Thymus (tissue), 14 donors: ENCODE measurements at places on chromosomes 6 and 20. TPM values are rescaled to one million over a fixed set of nuclear protein-coding genes. Genes with fewer than 3 reads are reported as not detected.
A peak's percentile ranks its signal among the peaks of the same experiment; 100 is the strongest.

DNA sequence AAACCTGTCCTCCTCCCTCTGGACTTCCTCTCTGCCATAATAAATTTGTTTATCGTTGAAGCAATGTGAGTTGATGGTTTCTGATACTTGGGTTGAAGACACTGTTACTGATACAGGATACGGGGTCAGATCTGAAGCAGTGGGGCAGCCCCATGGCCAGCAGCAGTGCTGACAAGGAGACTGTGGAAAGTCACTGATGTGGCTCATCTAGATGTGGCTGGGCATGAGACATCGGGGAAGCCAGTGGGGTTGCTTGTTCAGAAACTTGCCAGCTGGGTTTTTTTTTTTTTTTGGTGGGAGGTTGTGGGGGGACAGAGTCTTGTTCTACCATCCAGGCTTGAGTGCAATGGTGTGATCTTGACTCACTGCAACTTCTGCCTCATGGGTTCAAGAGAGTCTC lies 2.6 kb upstream of the BPI start:
- no peak for DNase-seq

The C20orf141 gene
- not detected for total RNA-seq

The C4B gene
- 47.4 TPM for total RNA-seq

The ANKRD66 gene
- total RNA-seq: 0.05 TPM

The SYCP2L gene
- 0.99 TPM for total RNA-seq

The DEF6 gene
- 75.7 TPM for total RNA-seq

The TEAD3 gene
- 1.1 TPM for total RNA-seq

DNA sequence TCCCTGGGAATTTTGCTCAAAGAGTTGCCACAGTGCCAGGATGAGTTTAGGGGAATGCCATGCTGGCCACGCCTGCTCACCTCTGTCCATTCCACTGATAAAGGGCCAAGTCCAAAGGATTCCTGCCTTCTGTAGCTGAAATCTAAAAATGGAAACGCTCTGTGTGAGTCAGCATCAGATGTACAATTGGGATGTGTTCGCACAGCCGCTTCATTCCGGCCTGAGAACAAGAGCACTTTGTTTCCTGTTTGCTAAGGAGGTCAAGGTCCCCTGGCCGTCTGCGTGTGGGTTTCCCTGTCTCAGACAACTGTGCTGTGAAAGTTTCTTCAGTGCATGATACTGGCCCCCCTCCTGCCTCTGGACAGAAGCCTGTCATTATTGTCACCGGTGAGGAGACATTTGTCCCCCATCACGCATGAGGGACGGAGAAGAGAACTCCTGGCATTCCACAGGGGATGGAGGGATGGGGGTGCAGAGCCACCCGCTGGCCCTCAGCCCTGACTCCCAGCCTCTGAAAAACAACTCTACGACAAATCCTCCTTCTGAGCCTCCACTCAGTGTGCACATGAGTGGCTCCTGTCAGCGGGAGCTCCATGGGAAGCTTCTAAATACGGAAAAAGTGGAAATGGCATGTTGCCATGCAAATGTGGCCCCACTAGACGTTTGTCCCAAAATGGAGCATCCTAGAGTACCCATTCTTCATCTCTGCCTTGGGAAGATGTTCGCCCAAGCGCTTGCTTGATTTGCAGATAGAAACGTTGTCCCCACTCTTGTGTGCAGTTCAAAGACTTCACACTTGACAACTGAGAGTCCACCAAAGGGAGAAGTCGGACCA lies 143.5 kb upstream of the AFDN start:
- DNase-seq: no peak

DNA sequence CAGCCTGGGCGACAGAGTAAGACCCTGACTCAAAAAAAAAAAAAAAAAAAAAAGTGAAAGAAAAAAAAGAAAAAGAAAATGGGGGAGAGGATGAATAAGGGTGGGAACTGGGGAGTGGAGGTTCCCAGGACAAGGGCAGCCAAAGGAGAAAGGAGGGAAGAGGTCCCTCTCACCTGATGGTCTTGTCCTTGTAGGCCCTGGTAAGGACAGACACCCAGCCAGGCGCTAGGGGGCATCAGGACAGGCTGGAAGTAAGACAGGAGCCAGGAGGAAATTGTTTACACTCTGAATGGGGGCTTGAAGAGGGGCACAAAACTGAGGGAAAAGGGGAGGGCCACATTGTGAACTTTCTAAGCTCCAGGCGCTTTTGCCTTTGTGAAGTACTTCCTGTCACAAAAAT lies 2.3 kb upstream of the ALDH5A1 start:
- no peak for DNase-seq

GRCh38 chr20:48159145-48160008 lies 374.1 kb upstream of the SULF2 start:
- no peak for DNase-seq

GRCh38 chr20:47620808-47621805 lies 119.4 kb downstream of the NCOA3 start:
- peak; percentile 40 for DNase-seq

GRCh38 chr6:38305995-38306681 lies 333.6 kb downstream of the BTBD9 start:
- no peak for DNase-seq

The CDSN gene
- 0.05 TPM for total RNA-seq

The CYP21A2 gene
- total RNA-seq: 0.24 TPM

- no peak for DNase-seq
These were observed 67.7 kb upstream of the ZFP64 start for GRCh38 chr20:52259295-52259694.

GRCh38 chr6:126030045-126030444 lies 43.7 kb downstream of the TRMT11 start:
- DNase-seq: no peak

The RSPO4 gene
- total RNA-seq: not detected

The CST4 gene
- 0.80 TPM for total RNA-seq

- DNase-seq: no peak
These were observed 23.5 kb upstream of the CTNNBL1 start for GRCh38 chr20:37670351-37670791.

- DNase-seq: no peak
These were observed 10.7 kb downstream of the PTPRA start for GRCh38 chr20:2883726-2884637.

DNA sequence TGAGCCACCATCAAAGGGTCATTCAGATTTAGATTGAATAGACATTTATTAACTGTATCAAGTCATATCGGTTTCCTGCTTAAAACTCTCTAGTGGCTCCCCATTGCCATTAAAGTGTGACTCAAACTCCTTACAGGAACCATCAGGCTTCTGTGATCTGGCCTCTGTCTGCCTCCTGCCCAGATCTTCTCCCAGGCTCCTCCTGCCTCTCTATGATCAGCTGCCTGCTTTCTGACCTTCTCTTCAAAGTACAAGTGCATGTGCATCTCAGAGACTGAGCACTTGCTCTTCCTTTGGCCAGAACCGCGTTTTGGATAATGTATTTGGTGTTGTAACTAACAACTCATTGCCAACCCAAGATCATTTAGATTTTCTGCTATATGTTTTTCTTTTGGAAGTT lies 52.7 kb downstream of the IL20RA start:
- no peak for DNase-seq

DNA sequence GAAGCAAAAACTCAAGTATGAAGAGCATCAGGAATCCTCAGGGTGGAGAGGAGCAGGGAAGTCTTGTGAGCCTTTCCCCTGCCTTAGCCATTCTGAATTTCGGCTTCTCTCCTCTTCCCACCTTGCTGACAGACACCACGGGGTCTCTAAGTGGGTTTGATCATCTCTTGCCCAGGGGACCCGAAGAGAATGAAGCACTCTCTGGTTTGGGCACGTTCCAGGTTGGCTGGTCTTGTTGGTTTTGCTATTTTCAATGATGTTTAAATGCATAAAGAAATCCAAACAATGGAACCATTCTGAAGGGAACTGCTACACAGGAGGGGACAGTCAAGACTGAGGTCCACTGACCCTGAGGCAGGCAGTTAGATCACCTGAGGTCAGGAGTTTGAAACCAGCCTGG lies 131.7 kb downstream of the PXDC1 start:
- DNase-seq: no peak

- DNase-seq: no peak
These were observed 28.1 kb upstream of the FOXP4 start for GRCh38 chr6:41518118-41518517.
